ENCODE measurements at places on chromosomes 16 and 17. TPM values are rescaled to one million over a fixed set of nuclear protein-coding genes. Genes with fewer than 3 reads are reported as not detected.

DNA sequence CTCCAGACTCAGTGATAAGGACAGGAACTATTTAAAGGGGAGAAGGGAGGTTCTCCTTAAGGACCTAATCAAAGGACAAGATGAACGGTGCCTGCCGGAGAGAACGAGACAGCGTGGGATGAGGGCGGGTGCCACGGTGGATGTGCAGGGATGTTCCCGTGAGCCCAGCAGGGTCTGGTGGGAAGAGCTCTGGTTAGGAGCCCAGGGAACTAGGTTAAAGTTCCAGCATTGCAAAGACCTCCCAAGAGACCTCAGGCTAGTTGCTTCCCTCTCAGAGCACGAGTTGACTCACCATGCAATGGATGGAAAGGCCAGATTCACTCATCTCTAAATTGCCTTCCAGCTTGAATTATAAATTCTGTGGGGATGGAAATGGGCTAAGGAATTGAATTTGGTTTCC, 14.7 kb downstream of the CCR7 start:
- DNase-seq, result peak; percentile 9

DNA sequence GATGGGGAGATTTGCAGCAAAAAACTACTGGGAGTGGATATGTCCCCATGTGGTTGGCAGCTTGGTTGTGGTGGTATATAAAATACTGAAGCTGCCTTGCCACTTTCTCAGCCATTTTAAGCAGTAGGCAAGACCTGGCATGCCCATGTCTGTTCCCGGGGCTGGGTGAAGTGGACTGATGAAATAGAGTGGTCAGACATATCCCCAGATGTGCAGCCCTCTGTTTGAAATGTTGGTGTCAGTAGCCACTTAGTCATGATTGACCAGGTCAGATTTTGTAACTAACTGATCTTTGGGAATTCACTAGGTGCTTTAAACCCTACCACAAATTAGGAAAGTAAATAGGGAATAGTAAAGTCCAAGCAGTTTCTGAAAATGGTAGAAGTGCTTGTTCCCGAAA, 151.6 kb downstream of the PHKB start:
- DNase-seq, result no peak

- DNase-seq, result no peak
These were observed 10.8 kb downstream of the C16orf90 start for GRCh38 chr16:3484318-3485096.

- DNase-seq, result no peak
These were observed 10.5 kb downstream of the TBC1D16 start for GRCh38 chr17:80025140-80025539.

DNA sequence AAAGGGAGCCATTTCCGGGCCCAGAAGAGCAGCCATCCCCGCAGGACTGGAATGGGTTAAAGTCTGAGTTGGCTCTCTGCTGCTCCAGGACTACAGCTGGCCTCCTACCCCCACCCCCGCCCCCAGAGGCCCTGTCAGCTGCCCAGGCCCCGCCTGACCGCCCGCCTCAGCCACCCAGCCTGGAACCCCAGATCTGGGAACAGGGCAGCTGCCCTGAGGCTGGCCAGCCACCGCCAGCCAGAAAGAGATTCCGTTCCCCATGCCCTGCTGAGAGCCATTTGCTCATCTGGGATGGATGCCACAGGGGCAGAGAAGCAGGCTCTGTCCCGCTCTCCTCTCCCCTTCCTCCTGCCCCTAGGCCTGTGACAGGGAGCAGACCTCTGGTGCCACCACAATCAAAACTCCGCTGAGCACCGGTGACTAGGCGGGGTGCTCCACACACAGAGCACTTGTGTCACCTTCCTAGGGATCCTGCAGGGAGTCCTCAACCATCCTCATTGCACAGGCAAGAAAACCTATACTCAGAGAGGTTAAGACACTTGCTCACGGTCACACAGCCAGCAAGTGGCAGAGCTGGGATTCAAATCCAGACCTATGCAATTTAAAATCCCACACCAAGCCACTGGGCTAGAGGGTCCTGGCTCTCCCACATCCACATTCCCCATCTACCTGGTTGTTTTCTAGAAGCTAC, 44.1 kb downstream of the ZNF423 start:
- DNase-seq, result no peak

DNA sequence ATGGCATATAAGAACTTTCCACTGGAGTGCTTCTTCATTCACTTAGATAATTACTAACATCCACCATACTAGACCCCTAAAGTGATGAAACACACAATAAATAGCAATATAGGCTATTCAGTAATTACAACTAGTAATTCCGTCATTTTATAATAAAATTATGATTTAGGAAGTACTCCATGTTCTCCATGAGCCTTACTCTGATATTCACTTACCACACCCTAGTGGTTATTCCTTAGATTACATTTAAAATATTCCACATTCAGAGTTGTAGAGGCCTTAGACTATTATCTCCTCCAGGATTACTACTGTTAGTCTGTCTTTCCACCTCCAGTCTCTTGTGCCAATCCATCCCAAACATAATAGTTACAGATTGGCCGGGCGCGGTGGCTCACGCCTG, 62.4 kb downstream of the STH start:
- no peak for DNase-seq

DNA sequence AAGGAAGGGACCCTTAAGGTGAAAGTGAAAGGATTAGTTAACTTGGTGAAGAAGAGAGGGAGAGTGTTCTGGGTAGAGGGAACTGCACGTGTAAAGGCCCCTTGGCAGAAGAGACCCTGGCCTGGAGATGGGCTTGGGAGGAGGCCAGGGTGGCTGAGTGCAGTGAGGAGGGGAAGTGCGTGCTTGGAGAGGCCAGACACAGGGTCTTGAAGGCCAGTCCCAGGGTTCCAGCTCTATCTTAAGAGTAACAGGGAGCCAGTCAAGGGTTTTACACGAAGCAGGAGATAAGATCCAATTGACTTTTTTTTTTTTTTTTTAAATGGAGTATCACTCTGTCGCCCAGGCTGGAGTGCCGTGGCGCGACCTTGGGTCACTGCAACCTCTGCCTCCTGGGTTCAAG, 15.2 kb upstream of the DOK4 start:
- DNase-seq, result no peak

- DNase-seq, result no peak
These were observed 20.2 kb upstream of the CPSF4L start for GRCh38 chr17:73281928-73282327.

GRCh38 chr16:13507530-13507929, 412.4 kb upstream of the ERCC4 start:
- no peak for DNase-seq

GRCh38 chr16:67423611-67424260, 7.2 kb upstream of the HSD11B2 start:
- DNase-seq, result no peak

DNA sequence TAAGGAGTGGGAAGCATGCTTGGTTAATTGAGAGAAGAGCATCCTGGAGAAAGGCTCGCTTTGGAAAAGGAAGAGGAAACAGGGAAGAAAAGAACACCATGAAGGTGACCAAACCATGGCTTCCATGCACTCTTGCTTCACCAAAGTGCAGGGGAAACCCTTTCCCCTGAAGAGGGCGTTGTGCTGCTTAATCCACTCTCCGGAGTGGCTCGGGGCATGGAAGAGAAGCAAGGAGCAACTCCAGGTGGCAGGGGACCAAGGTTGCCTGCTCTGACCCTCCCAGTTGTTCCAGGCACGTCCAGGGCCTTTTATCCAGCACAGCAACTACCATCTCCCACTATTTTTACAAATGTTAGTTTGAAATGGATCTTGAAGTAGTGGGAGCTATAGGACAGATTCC, 108.1 kb downstream of the STX8 start:
- no peak for DNase-seq

DNA sequence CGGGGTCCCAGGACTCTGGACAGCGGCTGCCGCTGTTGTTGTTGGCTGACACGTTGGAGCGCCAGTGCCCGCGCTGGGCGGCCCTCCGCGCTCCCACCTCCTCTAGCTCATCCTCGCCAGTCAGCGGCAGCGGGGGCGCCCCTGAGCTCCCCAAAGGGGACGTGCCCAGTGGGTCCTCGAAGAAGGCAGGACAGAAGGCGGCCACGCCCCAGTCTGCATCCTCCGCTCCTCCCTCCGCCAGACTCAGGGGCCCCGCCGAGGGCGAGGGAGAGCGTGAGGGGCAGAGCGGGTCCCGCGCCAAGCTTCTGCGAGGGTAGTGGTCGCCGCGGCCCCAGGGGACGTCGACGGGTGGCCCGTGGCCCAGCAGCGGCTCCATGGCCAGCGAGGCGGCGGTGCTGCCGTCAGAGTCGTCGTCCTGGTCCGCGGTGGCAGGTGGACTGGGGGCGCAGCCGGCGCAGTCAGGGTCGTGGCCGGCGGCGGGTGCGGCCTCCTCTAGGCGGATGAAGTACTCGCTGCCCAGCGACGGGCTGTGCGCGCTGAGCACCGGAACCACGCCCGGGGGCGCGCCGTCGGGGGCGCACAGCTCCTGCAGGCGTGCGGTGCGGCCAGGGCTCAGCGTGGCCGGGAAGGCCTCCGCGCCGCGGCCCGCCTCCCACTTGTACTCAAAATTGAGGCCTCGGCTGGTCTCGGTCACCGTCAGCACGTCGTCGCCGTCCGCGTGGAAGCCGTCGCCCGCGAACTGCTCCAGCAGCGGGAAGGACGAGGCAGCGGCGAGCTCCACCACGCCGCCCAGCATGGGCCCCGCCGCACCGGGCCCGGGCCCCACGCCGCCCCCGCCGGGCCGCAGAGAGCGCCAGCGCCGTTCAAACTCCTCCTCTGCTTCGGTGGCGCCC, 43.2 kb upstream of the PVALEF start:
- DNase-seq, result no peak

DNA sequence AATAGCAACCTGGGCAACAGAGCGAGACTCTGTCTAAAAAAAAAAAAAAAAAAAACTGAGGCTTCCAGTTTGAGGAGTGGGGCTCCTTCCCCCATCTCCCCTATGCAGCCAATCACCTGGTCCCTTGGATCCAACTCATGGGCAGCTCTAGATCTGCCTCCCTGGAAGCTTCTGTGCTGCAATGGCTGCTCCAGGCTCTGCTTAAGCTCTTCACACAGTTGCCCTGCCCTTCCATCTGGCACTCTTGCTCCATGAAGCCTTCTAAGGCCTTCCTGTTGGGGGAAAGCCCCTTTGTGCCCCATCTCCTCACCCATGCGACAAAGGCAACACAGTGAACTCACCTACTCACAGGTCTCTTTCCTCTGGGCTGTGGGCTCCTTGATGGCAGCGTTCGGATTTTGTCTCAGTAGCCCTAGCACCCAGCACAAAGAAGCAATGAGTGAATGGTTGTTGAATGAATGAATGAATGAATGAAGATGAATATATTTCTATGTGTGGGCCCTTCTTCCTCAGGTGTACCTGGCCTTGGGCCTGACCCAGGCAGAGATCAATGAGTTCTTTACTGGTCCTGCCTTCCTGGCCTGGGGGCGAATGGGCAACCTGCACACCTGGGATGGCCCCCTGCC, 1.9 kb downstream of the NAGLU start:
- no peak for DNase-seq

GRCh38 chr17:76446449-76447231, 6.3 kb downstream of the UBE2O start:
- no peak for DNase-seq

DNA sequence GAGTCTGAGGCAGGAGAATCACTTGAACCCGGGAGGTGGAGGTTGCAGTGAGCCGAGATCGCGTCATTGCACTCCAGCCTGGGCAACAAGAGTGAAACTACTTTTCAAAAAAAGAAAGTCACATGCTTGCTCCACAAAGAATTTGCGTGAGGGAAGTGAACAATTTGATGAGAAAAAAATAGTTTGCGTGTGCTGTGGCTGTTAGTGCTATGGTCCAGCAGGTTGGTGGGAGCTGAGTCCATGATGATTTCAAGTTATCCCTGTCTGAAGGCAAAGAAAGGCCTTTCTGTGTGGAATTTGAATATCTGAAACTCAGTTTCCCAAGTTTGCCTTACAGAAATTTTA, 21.0 kb downstream of the PRCD start:
- no peak for DNase-seq

- no peak for DNase-seq
These were observed 19.8 kb downstream of the MAP2K4 start for GRCh38 chr17:12040478-12040877.

RASL10B gene
- total RNA-seq, result 0.96 TPM

LGALS9C gene
- total RNA-seq, result 0.45 TPM

TMEM114 gene
- total RNA-seq, result not detected

APOH gene
- not detected for total RNA-seq

EFNB3 gene
- not detected for total RNA-seq

FNDC8 gene
- not detected for total RNA-seq

DLG4 gene
- 13.8 TPM for total RNA-seq

HSPB9 gene
- not detected for total RNA-seq
